Left renal pelvis (tissue), 4 donors: ENCODE measurements at places on chromosomes 4 and X. TPM values are rescaled to one million over a fixed set of nuclear protein-coding genes. Genes with fewer than 3 reads are reported as not detected.

DNA sequence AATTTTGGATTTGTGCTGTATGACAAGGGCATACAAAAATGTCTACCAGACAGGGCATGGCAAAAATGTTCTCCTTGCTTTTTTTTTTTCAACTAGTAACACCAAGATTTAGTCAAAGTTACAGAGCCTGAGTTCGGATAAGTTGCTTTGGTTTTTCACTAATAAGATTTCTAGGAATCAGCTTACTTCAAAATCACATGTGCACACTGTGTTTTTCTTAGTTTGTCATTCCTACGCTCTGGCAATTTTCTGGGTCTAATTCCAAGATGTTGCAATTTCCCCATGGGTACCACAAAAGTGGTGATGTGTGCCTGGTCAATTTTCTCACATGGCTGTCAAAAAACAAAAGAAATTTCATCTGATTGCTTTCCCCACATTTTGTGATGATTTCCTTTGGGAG is 6.3 kb downstream of the C1QTNF7 start:
- DNase-seq = no peak

DNA sequence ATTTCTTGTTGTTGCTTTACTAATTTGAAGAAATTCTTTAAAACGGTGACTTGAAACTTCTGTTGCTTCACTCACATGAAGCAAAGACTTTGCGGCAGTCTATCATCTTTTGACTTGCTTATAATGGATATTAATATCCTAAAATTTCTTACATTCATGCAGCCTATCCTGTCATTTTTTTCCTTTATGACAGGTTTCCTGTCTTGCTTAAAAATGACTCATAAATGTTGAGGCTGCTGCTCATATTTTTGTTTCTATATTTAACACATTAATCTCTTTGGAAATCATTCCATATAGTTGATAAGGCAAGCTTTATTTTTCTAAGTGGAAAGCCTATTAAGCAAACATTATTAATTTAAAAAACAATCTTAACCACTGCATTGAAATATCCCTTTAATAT is 176.6 kb upstream of the GALNTL6 start:
- DNase-seq = no peak

GRCh38 chr4:1237981-1238675 is 10.8 kb downstream of the CTBP1 start:
- no peak for DNase-seq

- DNase-seq = no peak
These were observed 20.3 kb downstream of the ATP2B3 start for GRCh38 chrX:153537526-153538295.

MAGEC2 gene
- polyA plus RNA-seq = not detected

CXorf65 gene
- 0.20 TPM for polyA plus RNA-seq

NRK gene
- polyA plus RNA-seq = 20.4 TPM
